ENCODE measurements at places on chromosomes 12 and 14.

GRCh38 chr14:38394064-38394463 lies 138.2 kb upstream of the CLEC14A start:
- no peak for DNase-seq

GRCh38 chr12:108370415-108370814 lies 31.3 kb upstream of the CMKLR1 start:
- DNase-seq = no peak

DNA sequence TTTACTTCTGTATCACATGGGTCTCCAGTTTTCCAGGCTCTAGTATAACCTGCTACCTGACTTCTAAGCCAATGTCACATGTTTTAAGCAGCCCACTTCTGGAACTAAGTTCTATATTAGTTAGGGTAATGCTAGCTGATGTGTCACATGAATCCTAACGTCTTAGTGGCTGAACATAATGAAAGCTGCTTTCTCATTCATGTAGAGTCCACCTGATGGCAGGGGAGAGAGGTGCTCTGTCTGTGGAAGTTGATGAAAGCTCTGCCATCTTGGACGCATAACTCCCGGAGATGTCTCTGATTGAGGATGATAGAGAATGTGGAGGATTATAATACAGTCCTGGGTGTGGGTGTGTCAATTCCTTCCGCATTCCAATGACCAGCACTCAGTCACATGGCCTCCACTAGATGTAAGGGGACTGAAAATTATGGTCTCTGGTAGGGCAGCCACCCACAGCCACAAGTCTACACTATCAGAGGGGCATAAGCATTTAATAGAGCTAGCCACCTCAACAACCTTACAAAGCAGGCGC lies 234.4 kb upstream of the CRY1 start:
- DNase-seq = no peak

DNA sequence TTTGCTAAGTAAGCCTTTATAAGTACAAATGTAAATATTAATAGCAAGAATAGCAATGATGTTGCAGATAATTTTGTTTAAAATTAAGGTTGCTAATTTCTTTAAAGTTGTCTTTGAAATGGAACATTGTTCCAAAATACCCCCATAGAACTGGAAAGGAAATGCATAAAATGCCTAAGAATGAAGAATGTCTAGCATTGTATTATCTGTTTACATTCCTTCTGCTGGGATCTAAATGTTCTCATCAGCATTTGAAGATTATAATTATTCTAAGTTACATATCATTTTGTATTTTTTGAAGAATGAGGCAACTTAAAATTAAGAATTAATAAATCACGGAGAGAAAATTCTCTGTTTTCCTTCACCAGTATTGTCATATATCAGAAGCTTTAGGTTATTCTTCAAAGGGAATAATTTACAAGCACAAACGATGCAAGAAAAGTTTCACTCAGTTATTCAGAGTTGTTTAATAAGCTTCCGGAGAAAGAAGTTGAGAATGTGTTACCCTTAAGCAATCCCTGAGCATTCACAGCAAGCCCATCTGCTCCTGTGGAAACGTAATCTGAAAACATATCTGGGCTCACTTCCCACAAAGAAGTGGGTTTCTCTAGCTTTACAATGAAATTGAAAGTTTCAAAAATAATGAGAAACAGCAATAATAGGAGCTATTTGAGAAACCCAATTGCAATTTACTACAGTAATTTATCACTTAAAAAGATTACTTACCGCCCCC lies 21.3 kb downstream of the SLC6A15 start:
- no peak for DNase-seq

DNA sequence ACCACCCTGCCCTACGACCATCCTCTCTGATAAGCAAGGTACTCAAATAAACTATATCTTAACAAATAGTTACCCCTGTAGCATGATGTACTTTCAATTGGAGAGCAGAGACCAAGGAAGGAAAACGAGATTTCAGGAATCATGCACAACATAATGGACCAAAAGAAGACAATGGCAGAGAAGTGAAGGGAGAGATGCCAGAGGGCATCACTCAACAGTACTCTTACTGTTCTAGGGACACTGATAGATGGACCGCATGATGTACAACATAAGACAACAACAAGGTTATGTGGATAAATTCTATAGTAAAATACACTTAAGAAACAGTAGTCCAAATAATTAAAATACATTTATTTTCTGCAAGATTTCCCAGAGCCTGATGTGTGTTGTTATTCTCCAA lies 77.5 kb upstream of the IFNG-AS1 start:
- no peak for DNase-seq

- no peak for DNase-seq
These were observed 437.3 kb downstream of the MED13L start for GRCh38 chr12:115840159-115840558.

DNA sequence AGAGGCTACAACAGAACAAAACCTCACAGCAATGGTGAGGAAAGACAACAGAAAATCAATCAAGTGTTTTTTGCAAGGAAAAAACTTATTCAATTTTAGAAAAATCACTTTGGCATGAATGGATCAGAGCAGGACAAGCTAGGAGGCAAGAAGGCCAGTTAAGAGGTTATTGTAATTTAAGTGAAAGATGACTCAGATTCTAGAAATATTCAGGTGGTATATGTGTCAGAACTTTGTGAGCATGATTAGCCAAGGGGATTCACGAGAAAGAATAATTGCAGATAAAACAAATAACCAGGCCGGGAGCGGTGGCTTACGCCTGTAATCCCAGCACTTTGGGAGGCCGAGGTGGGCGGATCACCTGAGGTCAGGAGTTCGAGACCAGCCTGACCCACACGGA lies 12.7 kb downstream of the GCH1 start:
- DNase-seq = no peak
